Neuronal stem cell (in vitro differentiated cells): ENCODE measurements at places on chromosomes 6 and 20.

DNA sequence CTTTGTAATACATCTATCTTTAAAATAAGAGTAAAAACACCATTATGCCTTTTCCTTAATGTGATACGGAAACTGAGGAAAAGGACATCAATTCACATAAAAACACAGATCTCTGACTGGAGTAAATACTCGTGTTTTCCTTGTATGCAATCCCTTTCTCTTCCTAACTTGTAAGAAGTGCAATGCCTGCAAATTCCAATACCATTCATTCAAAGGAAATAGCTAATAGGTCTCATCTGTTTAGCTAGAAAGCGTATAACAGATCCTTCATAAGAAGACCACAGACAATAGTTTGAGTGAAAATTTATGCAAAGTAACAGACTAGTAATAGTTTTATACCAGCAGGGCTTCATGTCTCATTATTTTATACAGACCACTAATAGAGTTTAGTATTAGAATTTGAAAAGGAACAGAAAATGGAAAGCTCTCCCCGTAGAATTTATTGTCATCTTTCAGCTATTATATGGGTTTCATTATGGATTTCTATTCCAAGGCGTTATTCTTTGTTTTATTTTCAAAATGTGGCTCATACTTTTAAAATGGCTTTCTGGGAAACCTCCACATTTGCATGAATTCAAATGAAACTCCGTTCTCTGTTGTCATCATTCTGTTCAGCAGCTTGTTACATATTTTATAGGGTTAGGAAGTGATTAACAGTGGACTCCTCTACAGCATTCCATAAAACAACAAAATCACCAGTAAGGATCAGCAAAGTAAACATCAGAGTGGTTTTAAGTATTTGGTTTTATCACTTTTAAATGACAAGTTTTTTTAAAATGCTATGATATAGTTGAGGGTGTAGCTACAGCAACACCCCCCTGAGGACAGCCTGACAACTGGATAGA lies 186.7 kb downstream of the BTBD9 start:
- DNase-seq, result no peak

- no peak for DNase-seq
These were observed 662.4 kb downstream of the EPHA7 start for GRCh38 chr6:92756912-92757311.

GRCh38 chr6:252775-253535 lies 39.3 kb upstream of the DUSP22 start:
- DNase-seq, result no peak

- no peak for DNase-seq
These were observed 52.4 kb upstream of the PLN start for GRCh38 chr6:118495485-118496280.

DNA sequence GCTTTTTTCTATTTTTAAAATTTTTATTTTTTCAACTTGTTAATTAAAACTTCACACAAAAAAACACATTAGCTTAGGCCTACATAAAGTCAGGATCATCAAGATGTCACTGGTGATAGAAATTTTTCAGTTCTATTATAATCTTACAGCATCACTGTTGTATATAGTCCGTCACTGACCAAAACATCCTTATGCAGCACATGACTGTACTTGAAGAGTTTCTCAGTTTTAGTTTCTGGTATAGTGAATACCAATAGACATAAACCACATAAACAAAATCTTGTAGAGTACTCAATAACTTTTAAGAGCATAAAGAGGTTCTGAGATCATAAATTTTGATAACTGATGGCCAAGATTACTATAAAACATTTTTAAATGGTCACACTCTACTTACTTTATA lies 71.8 kb downstream of the ASCC3 start:
- DNase-seq, result no peak

- no peak for DNase-seq
These were observed 45.9 kb upstream of the POU5F1 start for GRCh38 chr6:31216208-31216898.

DNA sequence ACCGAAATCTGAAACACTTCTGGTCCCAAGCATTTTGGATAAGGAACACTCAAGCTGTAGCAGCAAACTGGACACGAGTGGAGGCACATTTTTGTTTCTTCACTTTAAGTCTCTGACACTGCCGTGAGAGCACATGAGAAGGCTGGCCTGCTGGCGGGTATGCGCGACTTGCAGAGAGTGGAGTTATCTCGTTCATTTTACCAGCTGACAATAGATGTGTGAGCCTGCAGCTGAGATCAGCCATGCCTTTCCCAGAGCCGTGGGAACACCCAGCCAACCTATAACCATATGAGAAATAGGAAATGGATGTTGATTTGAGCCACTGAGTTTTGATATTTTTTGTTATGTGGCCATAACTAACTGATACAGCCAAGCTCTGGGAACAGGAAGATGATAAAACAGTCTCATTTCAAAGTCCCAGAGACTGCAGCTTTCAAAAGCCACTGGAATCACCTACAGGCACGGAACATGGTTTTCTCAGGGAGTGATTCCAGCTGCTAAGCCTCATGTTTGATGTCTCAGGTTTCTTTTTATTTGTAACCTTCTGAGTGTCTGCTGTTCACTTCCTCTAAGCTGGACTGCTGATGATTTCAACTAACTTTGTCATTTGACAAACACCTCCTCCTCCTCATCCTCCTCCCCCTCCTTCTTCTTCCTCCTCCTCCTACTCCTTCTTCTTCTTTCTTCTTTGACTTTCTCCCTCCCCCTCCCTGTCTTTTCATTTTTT lies 28.6 kb upstream of the LAMP5 start:
- DNase-seq, result no peak

DNA sequence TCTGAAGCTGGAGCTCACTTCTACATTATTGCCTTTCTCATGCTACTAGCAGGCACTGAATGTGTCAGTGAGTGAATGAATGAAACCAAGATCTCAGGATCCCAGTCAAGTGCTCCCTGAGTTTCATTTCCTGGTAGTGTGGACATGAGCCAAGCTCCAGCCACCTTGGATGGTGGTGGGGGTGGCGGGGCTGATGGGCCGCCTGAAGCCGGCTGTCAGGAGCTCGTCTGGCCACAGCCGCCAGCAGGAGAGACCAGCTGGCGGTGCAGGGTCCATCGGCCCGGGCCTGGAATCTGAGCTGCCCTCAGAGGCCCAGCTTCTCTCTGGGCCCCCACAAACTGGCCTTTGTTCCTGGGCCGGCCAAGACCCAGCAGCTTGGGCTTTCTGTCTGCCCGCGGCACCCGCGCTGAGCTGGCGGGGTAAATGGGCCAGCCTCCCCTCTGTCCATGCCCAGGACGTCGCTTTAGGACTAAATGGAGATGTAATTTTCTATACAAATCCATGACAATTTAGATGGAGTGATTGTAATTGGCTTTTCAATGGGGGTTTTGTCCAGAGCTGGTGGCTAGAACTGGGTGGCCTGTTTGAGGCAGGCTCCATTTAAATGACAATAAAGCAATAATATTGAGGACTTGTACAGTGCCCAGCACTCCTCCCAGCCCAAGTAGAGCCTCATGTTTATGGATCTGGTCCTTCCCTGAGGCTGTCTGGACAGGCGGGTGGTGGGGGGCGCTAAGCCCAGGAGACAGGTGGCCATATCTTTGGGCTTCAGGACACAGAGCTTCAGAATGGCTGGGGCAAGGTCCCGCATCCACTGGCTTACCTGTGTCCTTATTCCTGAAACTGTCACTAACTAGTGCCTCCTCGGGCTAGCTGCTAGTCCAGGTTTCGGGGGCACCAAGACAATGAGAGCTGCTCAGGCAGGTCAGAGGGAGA lies 43.5 kb downstream of the NOL4L start:
- no peak for DNase-seq

DNA sequence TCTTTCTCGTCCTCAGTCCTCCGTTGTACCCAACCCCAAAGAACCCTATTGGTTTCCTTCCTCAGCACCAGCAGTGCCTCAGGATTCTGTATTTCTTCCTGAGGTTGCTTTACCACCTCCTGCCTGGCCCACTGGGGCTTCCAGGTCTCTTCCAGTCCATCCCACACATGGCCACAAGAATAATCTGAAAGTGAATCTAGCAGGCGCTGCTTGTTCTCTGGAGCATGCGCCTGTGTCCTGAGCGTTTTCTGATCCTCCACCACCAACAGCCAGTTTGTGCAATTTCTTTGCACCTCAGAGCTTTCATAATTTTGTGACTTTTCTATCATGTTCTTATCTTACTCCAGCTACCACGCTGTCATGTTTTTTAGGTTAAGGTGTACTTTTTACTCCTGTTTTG lies 11.6 kb upstream of the HSP90AB1 start:
- DNase-seq, result no peak

- no peak for DNase-seq
These were observed 123.8 kb upstream of the MLN start for GRCh38 chr6:33927616-33928015.

DNA sequence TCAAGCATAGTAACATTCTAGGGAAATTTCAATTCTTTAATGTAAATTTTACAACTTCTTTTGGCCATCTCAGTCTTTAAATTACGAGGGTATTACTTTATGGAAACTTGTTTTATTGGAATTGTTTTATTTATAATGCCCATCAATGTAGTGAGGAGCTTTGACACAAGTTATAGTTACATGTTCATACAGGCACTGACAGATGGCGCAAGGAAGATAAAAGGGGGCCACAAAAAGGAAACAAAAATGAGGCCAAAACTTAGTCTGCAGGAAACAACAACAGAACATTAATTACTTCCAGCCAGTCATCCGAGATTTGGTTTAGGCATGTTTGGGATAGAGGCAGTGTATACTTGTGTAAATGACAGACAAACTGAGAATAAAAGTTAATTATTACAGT lies 18.3 kb downstream of the SESN1 start:
- DNase-seq, result no peak

GRCh38 chr6:20261685-20262084 lies 49.4 kb upstream of the MBOAT1 start:
- no peak for DNase-seq

DNA sequence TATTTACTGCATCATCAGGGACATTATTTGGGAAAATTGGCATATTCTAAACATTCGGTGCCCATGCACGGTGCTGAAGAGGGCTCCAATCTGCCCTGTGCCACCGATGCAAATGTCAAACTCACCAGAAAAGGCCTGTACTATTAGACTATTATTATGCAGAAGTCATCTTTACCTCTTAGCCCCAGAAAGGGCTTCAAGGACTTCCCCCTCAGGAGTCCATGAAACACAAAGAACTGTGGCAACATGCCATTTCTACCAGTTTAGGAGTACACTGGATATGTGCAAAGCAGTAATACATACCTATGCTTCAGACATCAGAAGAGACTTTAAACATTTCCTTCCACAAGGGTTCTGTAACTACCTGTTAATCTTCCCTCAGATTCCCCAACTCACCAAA lies 8.6 kb downstream of the DIDO1 start:
- no peak for DNase-seq

DNA sequence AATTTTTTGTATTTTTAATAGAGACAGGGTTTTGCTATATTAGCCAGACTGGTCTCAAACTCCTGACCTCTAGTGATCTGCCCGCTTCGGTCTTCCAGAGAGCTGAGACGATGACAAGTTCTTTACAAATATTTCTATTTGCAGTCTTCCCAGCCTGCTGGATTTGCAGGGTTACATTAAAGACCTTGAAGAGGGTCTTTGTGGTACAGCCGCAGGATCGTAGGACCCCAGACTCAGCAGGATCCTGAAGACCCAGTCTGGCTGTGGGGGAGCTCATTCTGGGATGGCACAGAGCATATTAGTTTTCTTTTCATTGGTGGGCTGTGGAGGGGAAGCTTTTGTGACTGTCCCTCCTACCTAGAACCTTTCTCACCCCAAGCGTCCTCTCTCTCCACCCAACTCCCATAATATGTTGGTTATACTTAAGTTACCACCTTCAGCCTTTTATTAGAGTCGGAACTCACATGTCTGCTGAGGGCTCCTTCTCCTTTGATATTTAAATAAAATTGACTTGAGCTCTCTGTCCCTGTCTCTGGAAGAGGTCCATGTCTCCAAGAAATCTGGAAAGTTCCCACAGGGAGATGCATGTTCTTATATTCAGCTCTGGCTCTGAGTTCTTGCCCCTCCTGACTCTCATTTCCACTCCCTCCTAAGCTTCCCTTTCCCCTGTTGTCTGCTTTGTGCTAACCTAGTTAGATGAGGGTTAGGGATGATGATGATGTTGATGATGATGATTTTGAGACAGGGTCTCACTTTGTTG lies 72.0 kb downstream of the TIAM2 start:
- no peak for DNase-seq

GRCh38 chr6:25456249-25457040 lies 177.3 kb downstream of the CARMIL1 start:
- DNase-seq, result no peak

DNA sequence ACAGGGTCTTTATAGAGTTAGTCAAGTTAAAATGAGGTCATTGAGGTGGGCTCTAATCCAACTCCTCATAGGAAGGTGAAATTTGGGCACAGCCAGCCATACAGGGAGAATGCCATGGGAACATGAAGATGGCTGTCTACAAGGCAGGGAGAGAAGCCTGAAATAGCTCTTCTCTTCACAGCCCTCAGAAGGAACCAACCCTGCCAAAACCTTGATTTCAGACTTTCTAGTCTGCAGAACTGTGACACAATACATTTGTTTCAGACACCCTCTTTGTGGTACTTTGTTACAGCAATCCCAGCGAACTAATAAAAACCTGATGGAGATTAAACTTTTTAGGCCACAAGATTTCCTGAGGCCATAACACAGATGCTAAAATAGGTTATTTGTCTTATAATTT lies 43.1 kb upstream of the HECA start:
- DNase-seq, result no peak

GRCh38 chr20:61590236-61590635 lies 338.2 kb downstream of the CDH4 start:
- DNase-seq, result no peak

- peak; percentile 46 for DNase-seq
These were observed 75.8 kb downstream of the SMLR1 start for GRCh38 chr6:130903007-130903406.

DNA sequence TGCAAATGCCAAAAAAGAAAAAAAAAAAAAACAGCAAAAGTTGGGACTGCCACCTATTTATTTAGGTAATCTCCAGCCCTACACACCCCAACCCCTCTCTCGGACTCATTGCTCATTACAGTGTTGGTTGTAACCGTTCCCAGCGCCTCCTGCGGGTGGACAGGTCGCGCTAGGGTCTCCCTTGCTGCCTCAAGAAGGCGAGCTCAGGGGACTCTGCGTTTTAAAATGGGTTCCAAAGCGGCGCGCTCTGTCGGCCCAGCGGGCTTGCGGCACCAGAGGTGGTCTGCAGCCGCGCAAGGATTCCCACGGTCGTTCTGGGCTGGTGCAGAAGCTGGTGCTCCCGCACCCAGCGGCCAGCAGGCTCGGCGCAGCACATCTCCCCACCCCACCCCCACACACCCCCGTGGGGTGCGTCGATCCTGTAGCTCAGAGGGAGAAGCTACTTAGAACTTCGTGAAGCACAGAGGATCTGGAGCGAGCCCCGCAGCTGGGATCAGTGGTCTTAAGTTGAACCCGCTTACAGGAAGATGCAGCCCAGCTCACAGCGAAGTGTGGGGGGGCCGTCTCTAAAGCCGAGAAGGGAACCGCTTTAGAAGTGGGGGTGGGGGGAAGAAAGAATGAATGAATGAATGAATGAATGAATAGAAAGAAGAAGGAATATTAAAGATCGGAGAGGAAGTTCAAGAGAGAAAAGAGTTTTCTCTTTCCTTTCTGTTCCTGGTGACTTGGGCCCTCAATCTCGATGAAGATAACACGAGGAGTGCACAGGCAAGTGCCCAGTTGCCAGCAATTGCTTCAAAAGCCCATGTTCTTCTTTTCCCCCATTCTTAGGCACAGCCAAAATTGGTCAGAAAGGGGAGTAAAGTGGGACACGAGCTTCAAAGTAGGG lies 780 bp downstream of the TFAP2A start:
- no peak for DNase-seq
